Cerebellar cortex (tissue), 1 donor: ENCODE measurements at places on chromosomes 7 and 10.

DNA sequence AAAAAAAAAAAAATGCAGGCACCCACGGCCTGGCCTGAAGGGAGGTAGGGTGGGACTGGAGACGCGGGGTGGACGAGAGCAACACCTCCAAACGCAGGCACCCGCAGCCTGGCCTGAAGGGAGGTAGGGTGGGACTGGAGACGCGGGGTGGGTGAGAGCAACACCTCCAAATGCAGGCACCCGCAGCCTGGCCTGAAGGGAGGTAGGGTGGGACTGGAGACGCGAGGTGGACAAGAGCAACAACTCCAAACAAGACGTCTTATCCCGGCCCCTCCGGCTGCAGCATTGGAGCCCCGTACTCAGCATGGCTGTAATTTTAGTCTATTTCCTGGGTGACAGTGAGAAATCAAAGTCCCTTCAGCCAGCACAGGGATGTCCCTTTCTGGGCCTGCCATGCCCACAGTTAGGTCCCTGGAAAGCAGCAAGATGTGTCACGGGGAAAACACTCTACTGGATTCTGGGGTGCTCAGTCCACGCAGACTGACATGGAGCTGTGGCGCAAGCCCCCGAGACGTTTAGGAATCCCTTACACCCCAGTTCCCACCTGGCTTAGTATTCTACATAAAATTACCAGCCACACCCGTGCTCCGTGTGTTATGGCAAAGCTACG, 119.9 kb downstream of the WDR37 start:
- no peak for DNase-seq

DNA sequence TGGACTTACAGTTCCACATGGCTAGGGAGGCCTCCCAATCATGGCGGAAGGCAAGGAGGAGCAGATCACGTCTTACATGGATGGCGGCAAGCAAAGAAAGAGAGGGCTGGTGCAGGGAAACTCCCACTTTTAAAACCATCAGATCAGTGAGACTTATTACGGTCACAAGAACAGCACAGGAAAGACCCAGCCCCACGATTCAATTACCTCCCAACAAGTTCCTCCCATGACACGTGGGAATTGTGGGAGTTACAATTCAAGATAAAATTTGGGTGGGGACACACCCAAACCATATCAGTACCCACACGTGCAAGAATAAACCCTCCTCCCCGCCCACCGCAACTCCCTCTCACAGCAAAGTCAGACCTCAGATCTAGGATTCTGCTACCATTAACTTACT, 4.5 kb upstream of the AIFM2 start:
- no peak for DNase-seq

- DNase-seq: peak; percentile 30
These were observed 26.6 kb downstream of the AMZ1 start for GRCh38 chr7:2714636-2715035.

DNA sequence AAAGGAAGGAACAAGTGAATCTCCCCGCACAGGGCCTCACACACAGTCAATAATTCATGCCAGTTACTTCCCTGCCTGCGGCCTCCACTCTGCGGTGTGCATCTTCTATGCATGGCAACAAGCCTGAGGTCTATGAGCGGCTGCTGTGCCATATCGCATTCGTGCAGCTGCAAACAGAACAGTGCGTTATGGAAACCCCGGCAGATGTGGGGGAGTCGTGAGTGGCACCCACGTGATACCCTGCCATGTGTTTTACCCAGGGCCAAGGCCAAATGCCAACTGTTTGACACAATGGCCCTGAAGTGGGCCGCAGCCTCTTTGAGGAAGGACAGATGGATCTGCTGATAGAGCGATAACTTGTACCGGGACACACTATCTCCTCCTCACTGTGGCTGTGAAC, 13.4 kb downstream of the TNS3 start:
- no peak for DNase-seq

DNA sequence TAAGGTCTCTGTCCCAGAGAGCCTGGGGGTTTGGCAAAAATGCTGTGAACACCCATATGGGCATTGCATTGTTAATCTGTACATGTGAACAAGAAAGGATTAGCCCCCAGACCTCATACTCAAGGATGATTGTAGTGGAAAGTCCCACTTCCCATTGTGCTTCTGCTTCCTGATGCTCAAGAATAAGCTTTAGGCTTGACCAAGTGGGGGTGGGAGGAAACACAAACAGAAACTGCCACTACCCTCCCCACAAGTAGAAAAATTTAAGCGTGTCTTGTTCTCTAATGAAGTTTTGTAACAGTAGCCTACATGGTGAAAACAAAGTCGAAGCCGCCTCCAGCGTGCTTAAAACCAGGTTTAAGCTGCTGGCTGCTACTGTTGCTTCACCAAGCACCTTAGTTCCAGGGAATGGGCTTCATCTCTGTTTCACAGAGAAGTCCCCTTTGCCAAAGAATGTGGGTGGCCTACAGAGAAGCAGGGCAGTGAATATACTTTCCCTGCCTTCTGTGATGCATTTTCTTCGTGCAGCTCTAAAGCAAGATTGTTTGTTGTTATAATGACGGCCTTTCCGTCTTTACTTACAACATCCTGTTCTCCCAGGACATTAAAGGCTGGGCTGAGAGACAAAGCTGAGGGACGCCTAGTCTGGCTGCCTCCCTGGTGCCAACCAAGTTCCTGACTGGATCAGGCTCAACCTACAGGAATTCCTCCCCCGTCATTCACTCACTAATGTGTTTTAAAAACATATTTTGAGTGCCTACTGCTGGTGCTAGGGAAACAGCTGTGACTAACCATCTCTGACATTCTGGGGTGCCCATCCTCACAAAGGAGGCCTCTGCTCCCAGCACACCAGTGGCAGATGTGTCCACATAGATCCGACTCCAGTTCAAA, 32.1 kb upstream of the CCSER2 start:
- no peak for DNase-seq

GRCh38 chr10:73310475-73310874, 48.2 kb downstream of the CFAP70 start:
- no peak for DNase-seq

DNA sequence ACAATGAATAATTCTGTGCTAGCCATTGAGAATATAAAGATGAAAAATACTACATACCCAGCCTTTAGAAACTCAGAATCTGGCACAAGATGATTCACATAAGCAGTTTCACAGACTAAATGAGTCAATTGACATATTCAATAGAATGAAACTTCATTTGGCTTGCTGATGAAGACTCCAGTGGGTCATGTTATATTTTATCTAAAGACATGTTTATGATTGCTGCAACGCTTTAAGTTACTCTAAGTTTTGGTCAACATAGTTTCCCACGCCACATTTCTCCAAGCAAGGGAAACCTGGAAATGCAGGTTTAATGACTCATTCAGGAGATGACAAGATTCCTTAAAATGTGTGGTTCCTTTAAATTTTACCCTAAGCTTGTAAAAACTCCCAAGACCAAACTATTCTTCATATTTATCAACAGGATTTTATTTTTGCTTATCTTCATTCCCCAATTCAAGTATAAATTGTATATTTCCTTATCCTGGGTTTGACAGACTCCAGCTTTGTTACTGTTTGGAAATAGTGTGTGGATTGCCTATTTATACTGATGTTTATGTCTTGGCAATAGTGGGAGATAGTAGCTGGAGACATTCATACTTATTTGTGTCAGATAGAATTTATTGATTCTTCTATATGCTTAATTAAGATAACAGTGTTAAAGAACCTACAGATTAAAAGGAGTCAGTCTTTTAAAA, 6.6 kb downstream of the SEMA3A start:
- no peak for DNase-seq

- no peak for DNase-seq
These were observed 8.3 kb downstream of the CXCL12 start for GRCh38 chr10:44376472-44377099.

- no peak for DNase-seq
These were observed 104.9 kb downstream of the XRCC2 start for GRCh38 chr7:152571068-152571467.

- no peak for DNase-seq
These were observed 123.4 kb upstream of the TARP start for GRCh38 chr7:38396852-38397251.

GRCh38 chr10:71277914-71278665, 41.0 kb upstream of the SLC29A3 start:
- no peak for DNase-seq

DNA sequence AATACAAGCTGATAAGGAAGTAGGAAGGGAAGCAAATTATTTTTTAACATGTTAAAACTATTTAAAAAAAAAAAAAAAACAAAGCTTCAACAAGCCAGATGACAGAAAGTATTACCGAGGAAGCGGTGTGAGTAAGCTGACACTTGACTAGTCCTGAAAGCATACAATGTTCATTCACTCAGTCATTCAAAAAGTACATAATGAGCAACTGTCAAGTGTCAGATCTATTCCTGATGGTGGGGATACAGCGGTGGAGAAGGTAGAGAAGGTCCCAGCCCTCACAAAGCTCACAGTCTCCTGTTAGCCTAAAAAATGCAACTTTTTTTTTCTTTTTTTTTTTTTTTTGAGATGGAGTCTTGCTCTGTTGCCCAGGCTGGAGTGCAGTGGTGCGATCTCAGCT, 40.0 kb downstream of the RAPGEF5 start:
- no peak for DNase-seq

DNA sequence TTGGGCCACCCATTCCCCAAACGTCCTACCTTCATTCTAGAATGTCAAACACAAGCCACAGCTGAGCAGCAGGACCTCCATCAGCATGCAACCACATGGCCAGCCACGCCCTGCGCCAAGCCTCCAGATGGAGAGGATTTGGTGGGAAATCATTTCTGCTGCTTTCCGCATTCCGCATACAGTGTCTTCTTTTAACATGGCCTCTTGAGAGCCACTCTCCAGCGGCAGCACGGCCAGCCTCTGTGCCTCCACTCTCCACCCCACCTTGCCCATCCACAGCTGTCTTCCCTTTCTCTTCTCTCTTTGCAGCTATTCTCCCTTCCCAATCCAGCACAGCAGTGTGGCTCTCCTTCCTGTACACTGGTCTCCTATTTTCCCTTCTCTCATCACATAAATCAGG, 389.1 kb downstream of the PAXIP1 start:
- DNase-seq: no peak

DNA sequence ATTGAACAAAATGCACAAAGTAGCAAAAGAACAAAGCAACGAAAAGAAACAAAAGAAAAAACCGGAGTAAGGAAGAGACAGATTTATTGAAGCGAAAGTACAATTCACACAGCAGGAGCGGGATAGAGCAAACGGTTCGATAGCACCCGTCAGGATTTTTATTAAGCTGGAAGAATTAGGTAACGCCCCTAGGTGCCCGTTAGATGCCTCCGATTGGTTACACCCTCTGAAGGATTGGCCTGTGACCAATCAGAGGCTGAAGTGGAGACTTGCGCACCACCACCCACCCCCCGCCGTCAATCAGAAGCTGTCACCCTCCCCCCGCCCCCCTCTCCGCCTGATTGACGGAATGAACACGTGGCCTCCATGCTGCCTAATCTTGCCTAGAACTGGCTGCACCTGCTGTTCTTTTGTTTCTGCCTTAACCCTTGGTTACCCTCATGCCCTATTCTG, 16.8 kb downstream of the OCM2 start:
- peak; percentile 24 for DNase-seq

GRCh38 chr7:44079331-44080021, 2.9 kb downstream of the POLM start:
- no peak for DNase-seq

DNA sequence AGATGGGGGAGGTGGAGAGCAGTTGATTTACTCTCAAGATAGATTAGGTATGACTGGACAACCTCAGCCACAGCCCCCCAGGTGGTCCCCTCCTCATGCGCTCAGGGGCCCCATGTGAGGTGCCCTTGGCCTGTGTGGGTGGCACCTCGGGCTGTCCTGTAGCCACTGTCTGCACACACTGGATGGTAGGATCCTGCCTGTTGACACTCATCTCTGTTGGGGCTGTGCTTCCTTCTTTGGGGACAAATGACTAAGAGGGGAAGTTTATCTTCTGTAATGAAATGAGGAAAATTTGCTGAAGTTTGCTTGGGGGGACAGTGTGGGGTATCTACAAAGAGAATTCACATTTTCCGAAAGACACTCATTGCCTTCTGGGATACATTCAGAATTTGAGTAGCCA, 53.6 kb upstream of the ANTXRL start:
- DNase-seq: no peak

DNA sequence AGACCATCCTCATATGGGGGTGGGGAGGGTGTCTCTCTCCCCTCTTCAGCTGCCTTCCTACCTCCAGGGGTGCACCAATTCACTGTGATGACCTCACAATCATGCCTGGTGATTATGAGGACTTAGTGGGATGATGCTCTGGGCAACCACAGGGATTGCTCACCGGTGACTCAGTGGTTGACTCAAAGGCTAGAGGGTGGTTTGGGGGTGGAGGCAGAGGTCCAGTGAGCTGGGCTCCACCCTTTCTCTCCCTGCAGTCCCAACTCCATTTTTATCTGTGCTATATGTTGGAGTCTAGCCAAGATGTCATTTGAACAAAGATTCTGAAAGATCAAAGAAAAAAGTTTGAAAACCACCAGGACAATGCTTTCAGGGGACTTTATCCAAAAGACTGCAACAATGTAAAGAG, 286.9 kb downstream of the KCNMA1 start:
- DNase-seq: no peak

DNA sequence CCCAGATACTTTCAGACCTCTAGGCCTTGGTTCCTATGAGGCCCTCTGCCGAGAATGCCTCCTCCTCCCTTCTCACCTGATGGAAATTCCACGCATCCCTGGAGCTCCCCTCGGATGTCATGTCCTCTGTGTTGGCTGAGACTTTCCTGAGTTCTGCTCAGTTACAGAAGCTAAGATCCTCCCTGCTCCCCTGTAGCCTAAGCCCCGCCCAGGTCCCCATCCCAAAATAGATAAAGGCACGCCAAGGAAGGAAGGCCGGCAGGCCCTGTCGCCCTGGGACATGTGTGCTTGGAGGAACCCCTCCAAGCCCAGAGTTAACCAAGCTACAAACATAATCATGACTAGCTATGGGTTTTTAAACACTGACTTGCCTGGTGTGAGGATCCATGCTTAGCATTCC, 123.5 kb downstream of the SORBS1 start:
- DNase-seq: no peak

DNA sequence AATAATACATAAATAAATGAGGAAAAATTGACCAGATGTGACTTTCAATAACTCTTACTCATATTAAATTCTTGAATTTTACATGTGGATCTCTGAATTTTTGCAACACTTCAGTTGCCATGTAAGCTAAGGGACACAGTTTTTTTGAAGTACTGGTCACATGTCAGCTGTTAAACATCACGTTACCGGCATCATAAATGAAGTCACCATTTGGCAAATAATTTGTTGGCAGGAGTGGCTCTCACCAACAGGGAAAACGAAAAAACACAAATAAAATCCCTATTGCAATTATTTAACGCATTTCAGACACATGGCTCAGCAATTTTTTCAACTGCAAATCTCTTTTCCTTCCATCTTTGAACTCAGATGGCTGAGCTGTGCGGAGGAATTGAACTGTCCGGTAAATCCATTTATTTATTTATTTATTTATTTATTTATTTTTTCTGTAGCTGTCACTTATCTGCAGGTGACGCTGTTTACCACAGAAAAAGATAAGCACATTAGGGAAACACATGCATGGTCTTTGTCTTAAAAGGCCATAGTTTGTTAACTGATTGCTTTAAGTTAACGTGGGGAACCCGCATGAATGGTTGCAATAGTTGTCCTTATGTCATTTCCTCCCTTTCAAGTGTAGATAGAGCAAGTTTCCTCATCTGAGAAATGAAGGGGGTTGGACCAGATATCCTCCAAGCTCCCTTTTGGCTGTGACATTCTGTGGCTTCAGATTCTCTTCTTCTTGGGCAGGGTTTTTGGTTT, 64.7 kb upstream of the JAZF1 start:
- no peak for DNase-seq

GRCh38 chr7:100949933-100950443, 654 bp downstream of the MUC3A start:
- DNase-seq: no peak
